ENCODE measurements at places on chromosomes 2 and 18.

DNA sequence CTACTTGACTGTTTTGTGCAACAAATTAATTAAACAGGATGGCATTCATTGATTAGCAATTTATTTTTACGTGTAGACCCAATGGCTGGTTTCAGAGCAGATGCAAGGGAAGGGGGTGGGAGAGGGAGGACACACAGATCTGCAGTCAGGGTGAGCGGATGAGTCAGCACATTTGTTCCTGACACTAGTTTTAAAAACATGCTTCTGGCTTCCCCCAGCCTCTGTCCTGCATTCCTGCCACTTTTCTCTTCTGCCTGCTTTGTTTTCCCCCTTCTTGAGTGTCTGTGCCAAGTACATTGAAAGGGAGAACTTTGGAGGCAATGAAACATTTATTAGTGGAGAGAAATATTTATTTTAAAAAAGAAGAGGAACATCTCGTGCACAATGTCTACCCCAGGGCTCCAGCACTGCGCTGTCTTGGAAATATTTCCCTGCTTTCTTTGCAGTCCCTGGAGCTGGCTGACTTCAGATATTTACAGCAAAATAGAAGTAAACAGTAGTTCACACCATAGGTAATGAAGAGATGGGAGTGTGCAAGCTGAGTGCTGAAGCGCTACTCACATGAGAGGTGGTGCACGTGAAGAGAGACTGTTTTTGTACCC lies 52.2 kb downstream of the NRP2 start:
- no peak for DNase-seq

- no peak for DNase-seq
Observed at GRCh38 chr2:182148344-182148743, 162.7 kb downstream of the PPP1R1C start.

DNA sequence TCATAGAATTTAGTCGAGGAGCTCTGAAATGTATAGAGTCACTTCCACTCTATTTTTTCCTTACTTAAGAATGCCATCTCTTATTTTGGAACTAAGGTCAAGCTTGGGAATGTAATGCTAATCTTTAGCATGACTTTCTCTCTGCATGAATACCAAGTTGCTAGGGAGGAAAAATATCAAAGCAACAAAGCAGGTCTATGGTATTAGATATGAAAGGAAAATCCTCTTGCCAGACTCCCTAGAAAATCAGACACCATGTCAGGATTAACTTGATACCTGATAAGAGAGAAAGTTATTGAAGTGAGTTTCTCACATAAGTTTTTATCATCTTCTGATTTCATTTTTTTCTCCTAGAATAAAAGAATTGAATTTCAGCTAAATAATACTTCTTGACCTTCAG lies 341.7 kb upstream of the ZNF804A start:
- no peak for DNase-seq

- peak; percentile 50 for DNase-seq
Observed at GRCh38 chr2:95389245-95390119, 13.0 kb upstream of the FAHD2A start.

DNA sequence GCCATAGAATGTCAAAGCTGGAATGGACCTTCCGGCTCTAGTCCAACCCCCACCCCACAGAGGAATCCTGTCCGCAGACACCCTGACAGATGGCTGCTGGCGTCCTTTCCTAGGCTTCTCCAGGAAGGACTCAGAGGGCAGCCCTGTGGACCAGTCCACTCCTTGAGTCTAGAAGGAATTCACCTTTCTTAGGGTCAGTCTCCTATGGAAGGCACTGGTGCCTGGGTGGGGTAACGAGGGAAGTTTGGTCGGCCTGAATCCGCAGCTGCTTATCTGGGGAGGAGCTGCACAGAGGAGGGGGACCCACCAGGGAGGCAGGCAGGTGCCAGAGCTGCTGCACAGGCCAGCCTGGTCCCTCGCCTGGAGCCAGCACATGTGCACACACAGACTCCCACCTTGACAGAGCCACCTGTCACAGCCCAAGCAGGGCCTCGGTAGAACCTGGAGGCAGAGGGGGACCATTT lies 2.5 kb downstream of the DNMT3A start:
- DNase-seq: no peak

- DNase-seq: no peak
Observed at GRCh38 chr2:160353813-160354212, 139.8 kb downstream of the RBMS1 start.

- no peak for DNase-seq
Observed at GRCh38 chr18:1922066-1922465, 649.2 kb downstream of the METTL4 start.

- DNase-seq: no peak
Observed at GRCh38 chr18:67577386-67577785, 60.9 kb upstream of the DSEL start.

- no peak for DNase-seq
Observed at GRCh38 chr18:23145621-23146020, 10.3 kb downstream of the CABLES1 start.

DNA sequence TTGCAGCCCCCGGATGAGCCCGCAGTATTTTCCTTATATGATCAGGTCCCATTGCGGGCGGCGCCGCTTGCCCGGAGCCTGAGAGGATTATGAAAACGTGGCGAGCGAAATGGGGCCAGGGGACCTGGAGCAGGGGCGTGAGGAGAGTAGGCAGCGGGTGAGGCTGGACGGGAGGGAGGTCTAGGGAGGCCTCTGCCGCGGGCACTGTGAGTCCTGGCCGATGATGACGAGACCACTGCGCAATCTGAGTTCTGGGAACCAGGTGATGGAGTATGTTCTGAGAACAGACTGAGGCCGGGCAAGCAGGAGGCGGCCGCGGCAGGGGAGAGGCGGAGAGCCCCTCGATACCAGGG lies 790 bp upstream of the ACAA2 start:
- peak; percentile 48 for DNase-seq

DNA sequence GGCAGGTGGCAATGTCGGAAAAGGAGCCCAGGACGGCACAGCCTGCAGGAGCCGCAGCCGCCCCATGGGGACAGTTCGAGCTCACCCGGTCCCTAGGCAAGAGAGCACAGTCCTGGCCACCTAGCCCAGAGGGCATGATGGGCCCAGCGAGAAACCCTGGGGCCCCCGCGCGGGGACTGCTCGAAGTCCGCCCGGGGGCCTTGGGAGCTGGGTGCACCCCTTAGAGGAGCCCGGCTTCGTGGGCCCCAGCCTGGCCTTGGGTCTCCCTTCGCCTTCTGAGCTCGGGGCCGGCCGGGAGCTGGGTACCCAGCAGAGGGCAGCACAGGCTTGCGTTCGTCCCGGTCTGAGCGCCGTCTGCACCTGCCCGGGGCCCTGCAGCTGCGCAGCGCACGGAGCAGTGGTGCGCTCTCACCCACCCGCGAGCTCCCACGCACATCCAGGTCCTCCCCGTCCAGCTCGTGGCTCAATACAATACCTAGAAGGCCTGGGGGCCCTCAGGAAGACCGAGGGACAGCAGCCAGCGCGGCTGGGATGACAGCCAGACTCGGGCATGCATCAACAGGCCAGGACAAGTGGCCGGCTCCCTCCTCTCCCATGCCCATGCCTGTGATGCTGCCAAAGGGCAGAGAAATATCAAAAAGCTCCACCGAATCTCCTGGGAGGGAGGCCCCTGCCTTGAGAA lies 96.2 kb upstream of the ZNF532 start:
- DNase-seq: peak; percentile 72

- no peak for DNase-seq
Observed at GRCh38 chr2:73759904-73760303, 20.0 kb downstream of the DUSP11 start.

DNA sequence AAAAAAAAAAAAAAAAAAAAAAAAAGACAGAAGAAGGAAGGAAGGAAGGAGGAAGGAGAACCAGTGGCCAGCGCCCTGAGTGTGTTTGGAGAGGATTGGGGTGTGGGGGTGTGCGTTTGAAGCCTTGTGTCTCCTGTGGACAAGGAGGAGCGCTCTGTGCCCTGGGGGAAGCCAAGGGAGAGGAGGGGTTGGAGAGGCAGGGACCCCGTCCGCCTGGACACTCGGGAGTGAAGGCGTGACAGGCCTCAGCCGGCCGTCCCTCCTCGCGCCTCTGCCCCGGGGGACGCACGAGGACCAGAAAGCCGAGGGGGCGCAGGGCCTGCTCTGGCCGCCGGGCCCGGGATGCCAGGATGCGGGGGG lies 44.9 kb downstream of the SERTAD2 start:
- no peak for DNase-seq

DNA sequence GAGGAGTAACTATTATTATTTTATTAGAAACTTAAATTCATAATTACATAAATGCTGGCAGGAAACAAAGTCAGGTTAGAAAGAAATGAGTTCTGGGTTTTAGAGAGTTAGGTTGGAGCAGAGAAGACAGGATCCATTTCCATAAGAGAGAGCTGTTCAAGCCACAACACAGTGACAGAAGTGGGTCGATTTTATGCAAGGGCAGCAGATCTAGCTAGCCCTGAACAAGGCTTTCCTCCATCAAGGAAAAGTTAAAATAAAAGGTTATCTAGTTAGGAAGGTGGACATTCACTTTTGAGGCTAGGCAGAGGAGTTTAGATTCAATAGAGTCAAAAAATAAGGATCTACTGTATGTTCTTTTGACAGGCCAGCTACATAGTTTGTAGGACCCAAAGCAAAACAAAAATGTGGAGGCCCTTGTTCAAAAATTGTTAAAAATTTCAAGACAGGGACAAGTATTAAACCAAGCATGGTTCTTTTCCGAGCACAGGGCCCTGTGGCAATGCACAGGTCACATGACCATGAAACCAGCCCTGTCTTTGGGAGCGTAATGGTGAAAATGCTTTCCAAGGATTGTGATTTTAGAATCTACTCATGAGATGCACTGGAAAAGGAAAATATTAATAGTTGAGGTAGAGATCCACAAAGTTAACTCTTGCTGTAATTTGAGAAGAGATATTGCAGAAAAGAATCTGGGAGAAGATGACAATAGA lies 91.2 kb upstream of the CREB1 start:
- DNase-seq: no peak

- no peak for DNase-seq
Observed at GRCh38 chr2:21052044-21052443, 8.2 kb upstream of the APOB start.

DNA sequence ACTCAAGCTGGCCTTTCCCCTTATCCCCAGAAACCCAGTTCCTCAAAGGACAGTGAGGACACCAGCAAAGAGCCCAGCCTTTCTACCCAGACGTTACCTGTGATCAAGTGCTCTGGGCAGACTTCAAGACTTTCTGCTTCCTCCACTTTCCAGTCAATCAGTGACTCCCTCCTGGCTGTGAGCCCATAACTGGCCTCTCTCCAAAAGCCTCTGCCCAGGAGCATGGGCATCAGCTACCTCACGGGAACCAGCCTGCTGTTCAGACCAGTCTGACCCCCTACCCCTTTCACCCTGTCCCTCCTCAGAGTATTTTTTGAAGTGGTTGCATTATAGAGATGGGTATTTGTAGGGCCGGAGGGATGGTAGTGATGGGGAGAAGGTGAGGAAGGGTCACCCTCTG lies 27.7 kb upstream of the CYP27A1 start:
- DNase-seq: no peak

DNA sequence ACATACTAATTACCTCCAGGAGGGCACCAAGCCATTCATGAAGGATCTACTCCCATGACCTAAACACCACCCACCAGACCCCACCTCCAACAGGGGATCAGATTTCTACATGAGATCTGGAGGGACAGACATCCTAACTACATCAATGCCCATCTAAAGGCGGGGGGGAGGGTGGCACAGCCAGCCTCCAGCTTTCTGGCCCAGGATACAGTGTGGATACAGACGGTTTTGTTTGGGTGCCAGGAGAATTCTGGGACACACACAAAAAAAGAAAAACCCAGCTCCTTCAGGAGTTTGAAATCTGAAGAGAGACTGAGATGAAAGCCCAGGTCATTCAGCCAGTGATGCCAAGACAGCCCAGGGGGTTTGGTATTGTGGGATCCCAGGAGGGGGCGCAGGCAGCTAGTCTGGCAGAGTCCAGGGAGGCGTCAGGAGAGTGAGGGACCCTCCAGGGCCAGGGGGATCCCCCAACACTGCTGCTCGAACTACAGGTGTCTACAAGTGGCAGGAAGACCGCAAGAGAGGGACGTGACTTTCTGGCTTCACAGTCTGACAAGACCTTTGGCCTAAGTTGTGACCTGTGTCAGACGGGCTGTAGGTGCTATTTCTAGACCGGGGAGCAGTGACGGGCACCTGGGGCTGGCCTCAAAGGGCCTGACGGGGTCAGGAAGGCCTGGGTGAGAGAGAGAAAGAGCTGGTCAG lies 62.1 kb downstream of the NDUFA10 start:
- DNase-seq: no peak

- no peak for DNase-seq
Observed at GRCh38 chr18:13319629-13320028, 101.1 kb downstream of the LDLRAD4 start.

DNA sequence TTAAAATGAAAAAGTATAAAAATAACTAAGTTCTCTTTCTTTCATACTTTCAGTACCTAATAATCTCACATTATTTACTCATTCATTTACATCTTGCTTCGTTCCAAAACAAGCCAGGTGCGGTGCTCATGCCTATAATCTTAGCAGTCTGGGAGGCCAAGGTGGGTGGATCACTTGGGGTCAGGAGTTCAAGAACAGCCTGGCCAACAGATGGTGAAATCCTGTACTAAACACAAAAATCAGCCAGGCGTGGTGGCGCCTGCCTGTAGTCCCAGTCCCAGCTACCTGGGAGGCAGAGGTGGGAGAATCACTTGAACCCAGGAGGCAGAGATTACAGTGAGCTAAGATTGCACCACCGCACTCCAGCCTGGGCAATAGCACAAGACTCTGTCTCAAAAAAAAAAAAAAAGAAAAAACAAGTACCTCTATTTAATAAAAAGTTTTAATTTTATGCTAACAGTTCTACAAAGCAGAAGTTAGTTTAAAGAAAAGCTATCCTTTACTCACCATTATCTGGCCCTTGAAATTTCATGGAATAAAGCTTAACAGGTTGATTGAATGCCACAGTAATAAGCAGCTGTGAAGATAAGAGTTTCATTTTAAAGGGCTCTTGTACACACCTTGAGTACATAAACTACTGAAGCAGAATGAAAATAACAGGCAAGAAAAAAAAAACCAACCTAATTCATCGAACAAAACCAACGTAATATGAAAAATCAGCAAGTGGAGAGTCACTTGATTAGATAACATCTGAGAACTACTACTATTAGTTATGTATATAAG lies 22.5 kb downstream of the TXNL1 start:
- DNase-seq: no peak

GRCh38 chr18:58505181-58505580 lies 123.7 kb downstream of the ALPK2 start:
- DNase-seq: no peak

GRCh38 chr2:55862246-55862645 lies 61.3 kb downstream of the EFEMP1 start:
- no peak for DNase-seq

GRCh38 chr18:12049978-12050811 lies 43.4 kb upstream of the ANKRD62 start:
- DNase-seq: no peak

DNA sequence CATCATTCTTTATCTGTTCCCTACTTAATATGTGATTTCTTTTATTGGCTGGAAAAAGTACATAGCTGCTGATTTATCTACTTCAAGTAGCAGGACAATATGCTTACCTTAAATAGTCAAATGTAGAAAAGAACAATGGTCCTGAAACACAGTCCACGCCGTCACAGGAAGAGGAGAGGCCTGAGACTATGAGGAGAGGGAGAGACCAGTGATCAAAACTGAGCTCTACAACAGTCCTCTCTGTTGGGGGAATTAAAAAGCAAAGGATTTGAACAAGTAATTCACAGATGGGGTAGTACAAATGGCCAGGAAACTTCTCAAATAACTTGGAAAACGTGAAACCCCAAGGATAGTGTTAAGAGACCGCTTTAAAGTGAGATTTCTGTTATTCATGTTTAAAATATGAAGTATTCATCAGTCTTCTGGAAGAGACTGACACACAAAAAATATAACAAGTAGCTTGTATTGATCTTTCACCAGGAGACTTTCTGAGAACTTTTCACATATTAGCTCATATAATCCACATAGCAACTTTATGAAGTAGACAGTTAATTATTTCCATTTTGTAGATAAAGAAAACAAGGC lies 20.2 kb downstream of the SCYGR8 start:
- no peak for DNase-seq

Data from stimulated activated CD4-positive, alpha-beta T cell treated with anti-CD3 and anti-CD28 coated beads, Interleukin-2, amount 100 ng/mL, for 48 hours (primary cell).